NAMALWA (cell line): ENCODE measurements at places on chromosomes 16 and 17.

GRCh38 chr17:73334771-73335513, 23.1 kb upstream of the CDC42EP4 start:
- no peak for DNase-seq

DNA sequence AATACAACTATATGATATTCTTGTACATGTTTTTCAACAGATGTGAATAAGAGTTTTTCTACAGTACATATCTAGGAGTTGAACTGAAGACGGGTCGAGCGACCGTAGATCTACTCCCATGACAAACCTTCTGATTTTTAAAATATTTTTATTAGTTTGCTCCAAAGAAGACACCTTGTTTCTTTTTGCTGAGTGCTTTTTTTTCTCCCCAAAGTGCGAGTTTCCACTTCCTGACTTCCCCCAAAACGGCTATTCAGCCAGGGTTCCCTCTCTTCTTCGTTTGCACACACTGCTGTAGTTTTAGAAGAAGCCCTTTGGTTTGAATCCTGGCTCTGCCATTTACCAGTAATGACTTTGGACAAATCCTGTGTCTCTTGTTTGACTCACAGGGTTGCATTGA, 241.7 kb upstream of the MAF start:
- no peak for DNase-seq

DNA sequence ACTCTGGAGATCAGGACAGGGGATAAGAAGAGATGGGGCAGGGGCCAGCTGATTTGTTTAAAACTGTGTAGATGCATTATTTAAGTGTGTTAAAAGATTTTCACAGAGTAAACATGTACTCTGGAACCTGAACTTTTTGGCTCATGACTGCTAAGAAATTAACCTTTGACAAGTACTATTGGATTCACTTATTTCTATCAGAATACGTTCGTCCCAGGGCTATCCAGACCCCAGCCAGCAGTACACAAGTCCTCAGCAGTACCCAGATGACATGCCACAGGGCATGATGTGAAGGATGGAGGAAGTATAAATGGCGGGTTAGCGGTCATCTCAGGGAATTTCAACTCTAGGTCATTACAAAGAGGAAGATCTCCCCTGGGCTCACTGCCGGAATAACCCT, 253.7 kb downstream of the STX8 start:
- no peak for DNase-seq

DNA sequence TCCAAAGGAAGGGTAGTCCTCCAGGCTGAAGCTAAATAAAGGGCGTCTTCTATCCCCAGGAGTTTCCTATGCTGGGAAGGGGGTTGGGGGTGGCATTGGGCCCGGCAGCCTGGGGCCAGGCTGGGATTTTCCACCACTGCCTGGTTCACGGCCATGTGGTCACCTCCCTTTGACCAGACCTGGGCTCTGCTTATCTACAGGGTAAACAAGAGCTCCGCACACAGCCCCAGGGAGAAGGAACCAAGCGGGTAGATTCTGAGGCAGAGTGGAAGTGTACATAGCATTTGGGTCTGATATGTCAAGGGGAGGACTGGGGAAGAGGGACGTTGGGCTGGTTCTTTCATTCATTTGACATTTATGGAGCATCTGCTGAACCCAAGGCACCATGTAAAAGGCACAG, 27.2 kb upstream of the TMEM220 start:
- DNase-seq: no peak

DNA sequence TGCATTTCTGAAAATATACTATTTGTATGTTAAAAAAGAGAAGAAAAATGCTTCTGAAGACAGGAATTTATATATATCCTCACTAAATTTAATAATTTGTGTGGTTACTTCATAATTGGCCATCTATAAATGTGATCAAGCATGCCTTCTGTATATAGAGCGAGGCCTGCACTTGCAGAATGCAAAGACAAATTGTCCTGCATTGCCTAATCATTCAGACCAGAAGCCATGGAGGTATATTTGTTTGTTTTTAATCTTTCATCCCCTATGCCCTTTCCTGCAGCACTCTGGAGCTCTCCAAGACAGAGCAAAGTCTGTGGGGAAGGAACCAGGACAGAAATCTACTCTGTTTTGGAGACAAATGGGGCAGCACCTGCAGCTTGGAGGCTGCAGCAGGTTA, 23.8 kb upstream of the DDX52 start:
- DNase-seq: no peak

DNA sequence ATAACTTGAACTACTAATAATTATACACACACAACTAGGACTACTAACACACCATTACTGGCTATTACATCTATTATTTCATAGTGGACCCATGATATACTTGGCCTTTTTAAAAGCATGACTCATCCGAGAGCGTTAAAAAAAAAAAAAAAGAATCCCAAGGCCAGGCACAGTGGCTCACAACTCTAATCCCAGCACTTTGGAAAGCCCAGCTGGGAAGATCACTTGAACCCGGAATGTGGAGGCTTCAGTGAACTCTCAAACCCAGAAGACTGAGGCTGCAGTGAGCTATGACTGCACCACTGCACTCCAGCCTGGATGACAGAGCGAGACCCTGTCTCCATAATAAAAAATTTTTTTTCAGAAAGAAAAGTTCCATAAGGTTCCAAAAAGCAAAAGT, 3.1 kb downstream of the GLG1 start:
- no peak for DNase-seq

DNA sequence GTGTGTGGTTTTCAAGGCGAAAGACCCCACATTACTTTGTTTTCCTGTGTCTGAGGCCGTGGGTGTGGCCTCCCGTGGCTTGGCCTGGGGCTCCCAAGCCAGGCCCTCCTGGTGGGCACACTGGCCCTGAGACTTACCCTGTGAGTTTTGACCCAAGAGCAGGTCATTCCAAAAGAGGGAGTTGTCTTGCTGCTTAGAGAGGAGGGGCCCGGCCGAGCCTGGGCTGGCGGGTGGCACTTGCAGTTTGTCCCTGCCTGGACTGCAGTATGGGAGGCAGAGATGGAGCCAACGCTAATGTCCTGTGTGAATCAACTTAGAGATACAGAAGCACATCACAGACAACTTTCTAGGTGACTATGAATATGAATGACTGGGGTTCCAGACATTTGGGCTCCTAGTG, 22.7 kb downstream of the PLEKHG4 start:
- DNase-seq: no peak

DNA sequence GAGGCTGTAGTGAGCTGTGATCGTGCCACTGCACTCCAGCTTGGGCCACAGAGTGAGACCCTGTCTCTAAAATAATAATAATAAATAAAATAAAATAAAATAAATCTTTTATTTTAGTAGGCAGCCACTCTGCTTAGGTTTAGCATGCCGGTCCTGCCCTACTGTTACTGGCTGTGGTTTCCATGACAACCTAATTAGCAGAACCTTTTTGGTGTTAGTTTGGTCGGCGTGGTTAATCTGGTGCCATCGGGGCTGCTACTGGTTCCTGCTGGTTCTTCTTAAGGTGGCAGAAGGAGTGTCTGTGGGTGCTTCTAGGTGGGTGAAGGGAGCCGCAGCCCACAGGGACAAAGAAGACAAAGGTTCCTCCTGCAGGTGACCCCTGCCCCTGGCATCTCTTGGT, 37.8 kb upstream of the CBX4 start:
- DNase-seq: no peak

DNA sequence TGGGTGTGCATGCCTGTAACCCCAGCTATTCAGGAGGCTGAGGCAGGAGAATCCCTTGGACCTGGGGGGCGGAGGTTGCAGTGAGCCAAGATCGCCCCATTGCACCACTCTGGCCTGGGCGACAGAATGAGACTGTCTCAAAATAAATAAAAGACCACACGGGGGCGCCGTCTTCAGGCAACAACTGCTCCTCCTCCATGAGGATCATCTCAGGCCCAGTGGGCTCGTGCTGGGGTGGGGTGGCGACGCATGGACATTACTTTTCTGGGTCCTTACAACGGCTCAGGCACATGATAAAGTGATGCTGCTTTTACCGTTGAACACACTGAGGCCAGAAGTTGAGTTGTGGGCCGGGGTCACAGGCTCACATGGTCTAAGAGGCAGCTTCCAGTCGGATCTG, 56.2 kb downstream of the PRMT7 start:
- DNase-seq: peak; percentile 66

- peak; percentile 83 for DNase-seq
Observed at GRCh38 chr17:47315451-47316266, 8.1 kb upstream of the EFCAB13 start.
